ENCODE measurements at places on chromosomes 12 and 14.

- no peak for DNase-seq
Observed at GRCh38 chr14:105913221-105913620, 386.8 kb downstream of the TMEM121 start.

GRCh38 chr14:77151918-77152588 lies 10.5 kb upstream of the ZDHHC22 start:
- no peak for DNase-seq

DNA sequence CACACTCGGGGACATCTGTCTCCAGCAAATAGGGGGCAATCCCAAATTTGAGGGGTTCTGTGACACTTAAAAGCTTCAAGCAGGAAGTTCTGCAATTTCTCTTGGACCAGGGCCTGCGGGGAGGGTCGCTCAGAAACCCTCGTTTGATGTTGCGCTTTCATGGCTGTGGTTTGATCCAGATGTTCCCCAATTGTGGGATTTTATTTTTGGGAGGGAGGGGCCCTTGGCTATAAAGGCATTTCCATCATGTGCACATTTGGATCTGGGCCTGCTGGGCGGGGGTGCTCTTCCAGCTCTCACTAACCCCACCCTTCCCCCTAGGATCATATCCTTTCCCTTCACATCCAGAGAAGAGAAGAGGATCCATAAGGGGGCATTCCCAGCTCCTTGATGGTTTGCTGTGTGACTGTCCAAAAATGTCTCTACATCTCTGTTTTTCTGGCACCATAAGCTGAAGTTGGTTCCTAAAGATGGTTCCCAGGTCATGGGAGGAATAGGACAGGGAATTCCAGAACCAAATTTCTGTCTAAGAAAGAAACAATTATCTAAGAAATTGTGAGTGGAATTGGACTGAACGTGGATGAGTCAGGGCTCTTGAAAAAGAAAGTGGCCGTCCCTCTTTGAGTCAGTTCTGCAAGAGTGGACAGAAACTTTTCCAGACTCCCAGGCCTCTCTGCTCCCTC lies 47.2 kb downstream of the SMUG1 start:
- DNase-seq = no peak

DNA sequence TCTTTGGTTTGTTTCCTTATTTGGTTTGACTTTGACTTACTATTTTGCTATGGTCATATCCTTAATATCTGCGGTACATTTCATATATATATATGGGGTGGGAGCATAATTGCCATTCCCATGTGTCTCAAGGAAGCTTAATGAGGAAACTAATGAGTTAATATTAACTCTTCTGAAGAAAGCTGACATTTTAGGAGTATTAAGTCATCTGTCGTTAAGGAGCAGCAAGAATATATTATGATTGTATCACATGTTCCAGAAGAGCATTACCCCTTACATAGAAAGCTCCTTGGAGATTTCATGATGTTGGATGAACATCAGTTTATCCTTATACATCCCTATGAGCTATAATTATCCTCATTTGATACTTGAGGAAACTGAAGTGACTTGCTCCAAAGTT lies 15.6 kb downstream of the DYRK2 start:
- no peak for DNase-seq

- DNase-seq = no peak
Observed at GRCh38 chr12:998020-998874, 7.2 kb downstream of the ERC1 start.

- DNase-seq = no peak
Observed at GRCh38 chr14:104267895-104268294, 129.5 kb downstream of the KIF26A start.

Measured in NK-92 treated with Interleukin-12 subunit alpha and Interleukin-12 subunit beta, amount 100 ng/mL, for 24 hours (cell line).